ENCODE measurements at places on chromosomes 6 and 20.
A peak's percentile ranks its signal among the peaks of the same experiment; 100 is the strongest.

DNA sequence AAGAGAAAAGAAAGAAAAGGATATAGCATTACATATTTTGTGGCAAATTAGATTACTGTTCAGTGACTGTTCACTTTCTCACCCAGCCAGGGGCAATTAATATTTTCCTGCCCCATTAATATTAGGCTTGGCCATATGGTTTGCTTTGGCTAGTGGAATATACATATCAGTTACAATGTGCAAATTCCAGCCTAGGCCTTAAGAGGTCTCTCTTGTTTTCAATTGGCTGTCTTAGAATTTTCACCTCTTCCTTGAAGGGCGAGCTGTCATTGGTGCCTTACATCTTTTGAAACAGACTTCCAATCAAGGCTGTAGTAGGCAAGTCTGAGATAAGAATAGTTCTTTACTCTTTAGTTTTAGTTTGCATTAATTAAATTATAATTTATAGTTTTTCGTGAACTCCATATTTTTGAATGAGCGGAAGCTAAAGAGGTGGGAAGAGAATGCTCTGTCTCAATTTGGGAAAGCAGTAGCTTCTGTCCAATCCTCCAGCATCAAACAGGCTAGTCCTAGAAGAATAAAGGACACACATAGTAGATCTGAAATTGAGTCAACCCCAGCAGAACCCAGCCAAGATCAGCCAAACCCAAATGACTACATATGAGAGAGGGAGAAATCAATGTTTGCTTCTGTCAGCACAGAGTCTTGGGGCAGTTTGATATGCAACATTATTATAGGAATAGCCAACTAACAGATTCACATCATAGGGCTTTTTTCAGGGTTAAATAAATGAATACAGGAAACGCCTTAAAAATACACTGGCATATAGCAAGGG lies 6.3 kb upstream of the CSNK2A1 start:
- DNase-seq, result no peak

DNA sequence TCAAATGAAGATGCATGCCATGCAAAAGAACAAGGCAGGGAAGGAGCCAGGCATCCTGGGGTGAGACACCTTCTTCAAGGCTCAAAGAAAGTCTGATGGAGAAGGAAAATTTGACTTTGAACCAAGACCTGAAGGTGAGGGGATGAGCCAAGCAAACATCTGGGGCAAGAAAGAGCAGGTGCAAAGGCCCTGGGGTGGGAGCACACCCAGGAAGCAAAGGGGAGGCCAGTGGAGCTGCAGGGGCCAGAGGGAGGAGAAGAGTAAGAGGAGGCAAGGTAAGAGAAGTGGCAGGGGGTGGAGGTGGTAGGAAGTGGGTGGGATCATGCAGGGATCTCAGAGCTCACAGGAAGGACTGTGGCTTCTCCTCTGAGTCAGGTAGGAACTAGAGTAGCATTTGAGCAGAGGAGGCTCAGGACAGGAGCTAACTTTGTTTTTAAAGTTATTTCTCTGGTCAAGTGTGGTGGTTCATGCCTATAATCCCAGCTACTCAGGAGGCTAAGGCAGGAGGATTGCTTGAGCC lies 49.6 kb downstream of the SLC13A3 start:
- no peak for DNase-seq

- DNase-seq, result no peak
Observed at GRCh38 chr6:157790548-157791160, 32.4 kb upstream of the SNX9 start.

DNA sequence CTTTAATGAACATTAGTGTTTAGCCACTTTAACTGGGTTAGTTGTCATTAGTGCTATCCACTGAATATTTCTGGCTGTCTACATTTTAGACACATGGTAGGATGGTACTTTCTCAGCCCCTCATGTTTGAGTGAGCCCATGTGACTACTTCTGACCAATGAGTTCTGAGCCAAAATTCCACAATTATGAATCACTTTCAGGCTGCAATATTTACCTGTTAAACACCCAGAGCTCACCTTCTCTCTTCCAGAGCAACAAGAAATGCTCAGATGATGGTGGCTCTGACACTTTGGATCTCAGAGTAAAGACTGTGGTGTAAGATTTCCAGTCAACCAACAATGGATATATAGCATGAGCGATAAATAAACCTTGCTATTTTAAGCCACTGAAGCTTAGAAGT lies 24.8 kb downstream of the SPACA1 start:
- DNase-seq, result no peak

DNA sequence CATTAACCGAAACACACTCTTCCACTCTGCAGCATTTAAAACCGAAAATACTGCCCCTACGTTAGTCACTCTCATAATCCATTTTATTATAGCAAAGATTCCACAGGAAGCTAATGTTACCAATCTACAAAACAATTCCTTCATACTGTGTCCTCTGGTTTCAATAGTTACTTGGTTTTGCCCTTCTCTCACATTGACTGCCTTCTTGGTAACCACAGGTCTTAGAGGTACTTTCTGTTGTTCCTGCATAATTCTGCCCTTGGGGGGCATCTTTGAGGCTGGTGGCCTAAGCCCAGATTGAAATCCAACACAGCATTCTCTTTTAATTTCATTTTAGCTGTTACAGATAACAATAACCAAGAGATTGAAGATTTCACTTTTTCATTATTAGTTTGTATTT lies 9.8 kb upstream of the DCBLD1 start:
- no peak for DNase-seq

GRCh38 chr6:91114123-91114708 lies 527.3 kb upstream of the MAP3K7 start:
- no peak for DNase-seq

DNA sequence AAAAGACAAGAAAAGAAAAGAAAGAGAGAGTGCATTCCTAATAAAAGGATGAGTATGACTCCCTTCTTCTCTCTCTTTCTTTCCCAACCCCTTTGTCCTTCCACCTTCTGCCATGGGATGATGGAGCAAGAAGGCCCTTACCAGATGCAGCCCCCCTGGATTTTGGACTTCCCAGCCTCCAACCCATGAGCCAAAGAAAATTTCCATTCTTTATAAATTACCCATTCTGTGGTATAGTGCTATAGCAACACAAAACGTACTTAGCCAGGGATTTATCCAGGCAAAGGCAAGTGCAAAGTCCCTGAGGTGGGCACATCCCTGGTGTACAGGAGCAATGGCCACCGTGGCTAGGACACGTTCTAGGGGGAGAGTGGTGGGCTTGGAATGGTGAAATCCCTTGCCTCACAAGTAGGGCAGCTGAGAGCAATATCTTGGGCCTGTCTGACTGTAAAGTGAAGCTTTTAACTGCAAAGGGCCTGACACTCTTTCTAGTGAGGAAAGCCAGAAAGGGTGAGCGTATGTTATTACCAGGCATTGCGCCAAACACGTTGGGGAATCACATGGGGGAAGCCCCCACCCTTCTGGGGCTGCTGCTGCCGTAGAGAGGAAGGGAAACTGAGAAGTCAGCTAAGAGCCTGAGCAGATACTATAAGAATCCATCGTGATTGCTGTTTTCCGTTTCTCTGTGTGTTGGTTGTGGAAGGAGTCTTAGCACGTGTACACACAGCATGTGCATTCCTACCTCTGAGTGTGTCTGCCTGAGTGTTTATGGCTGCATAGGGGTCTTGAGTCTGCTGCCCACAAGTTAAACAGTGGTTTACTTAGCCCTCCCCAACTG lies 50.7 kb upstream of the SIRPA start:
- DNase-seq, result no peak

- peak; percentile 68 for DNase-seq
Observed at GRCh38 chr6:43851204-43851865, 81.3 kb downstream of the VEGFA start.

- DNase-seq, result no peak
Observed at GRCh38 chr6:164398647-164399046, 910.8 kb downstream of the C6orf118 start.

DNA sequence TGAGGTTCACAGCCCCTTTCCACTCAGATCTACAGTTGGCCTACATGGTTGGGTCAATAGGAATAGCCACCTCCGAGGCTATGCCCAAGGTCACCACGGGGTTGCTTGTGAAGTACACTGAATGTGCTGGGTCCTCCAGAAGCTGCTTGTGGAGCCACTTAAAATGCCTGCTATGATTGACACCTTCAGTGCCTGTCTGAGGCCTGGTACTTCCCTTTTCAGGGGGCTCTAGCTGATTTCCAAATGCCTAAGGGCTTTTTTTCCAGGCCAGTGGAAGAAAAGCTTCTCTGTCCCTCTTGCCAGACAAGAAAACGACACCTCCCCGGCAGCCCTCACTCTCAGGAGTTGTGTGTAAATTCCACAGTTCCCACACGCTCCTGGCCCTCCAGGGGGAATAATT lies 6.3 kb upstream of the NXT1 start:
- no peak for DNase-seq

DNA sequence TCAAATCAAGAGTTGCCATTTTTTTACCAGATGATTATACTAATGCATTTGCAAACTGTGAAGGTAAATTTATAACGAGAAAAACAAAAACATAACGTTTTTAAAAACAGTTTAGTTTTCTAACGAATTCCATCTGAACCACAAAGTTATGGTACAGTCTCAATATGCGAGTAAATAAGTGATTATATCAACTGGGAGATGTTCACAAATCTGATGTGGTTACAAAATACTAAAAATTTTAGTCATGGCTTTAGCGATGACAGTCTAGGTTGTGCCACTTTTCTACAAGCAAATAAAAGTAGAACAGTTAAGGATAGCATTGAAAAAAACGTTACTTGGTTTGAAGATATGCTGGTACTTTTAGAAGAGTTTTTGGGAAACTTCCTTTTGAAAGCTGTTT lies 186.8 kb downstream of the FUT9 start:
- DNase-seq, result no peak

DNA sequence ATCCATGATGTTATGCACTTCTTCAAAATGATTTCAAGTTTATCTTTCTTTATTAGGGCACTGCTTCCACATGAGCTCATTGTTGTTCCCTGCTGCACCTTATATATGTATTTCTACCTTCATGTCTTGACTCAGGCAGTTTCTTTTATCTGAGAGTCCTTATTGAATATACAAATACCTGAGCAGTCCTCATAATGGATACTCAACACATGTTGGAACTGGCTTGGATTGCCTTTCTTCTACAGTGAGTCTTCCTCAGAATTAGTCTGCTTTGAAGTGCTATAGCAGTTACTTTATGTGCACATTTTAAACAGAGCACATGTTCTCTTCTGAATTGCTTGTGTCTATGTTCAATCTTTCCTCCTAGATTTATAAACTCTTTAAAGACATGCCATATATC lies 45.3 kb upstream of the LOC128125822 start:
- DNase-seq, result no peak

- no peak for DNase-seq
Observed at GRCh38 chr20:58223358-58223941, 5.0 kb downstream of the ANKRD60 start.

Data from endodermal cell (in vitro differentiated cells).